Progenitor cell of endocrine pancreas (in vitro differentiated cells): ENCODE measurements at places on chromosomes 11 and 22. TPM values are rescaled to one million over a fixed set of nuclear protein-coding genes. Genes with fewer than 3 reads are reported as not detected.

DNA sequence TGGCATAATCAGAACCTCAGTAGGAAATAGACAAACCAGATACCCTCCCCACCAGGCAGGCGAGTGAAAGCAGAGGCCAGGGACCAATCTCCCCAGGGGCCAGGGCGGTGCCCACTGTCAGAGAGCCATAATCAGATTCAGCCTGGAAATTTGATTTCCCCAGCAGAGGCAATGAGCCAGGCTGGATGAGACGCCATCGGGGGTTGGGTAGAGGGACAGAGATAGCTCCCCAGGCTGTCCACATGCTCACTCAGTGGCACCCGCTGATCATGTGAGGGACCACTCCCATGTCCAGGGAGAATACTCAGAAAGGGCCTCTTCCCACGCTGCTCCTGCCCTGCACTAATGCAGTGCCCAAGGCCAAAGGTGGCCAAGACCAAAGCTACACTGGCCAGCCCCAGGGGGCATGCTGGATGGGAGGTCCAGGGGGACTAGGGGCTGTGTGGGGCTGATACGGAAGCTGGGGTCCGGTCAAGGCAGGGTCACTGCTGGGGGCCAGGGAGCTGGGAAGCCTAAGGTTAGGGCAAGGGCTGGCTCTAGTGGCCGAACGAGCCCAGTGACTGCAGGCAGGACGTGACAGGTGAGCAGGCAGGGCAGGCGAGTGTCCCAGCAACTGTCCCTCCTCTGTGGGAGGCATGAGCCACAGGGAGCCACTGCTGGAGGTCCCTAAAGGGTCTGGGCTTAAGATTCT lies 19.8 kb downstream of the ARVCF start:
- DNase-seq, result no peak

DNA sequence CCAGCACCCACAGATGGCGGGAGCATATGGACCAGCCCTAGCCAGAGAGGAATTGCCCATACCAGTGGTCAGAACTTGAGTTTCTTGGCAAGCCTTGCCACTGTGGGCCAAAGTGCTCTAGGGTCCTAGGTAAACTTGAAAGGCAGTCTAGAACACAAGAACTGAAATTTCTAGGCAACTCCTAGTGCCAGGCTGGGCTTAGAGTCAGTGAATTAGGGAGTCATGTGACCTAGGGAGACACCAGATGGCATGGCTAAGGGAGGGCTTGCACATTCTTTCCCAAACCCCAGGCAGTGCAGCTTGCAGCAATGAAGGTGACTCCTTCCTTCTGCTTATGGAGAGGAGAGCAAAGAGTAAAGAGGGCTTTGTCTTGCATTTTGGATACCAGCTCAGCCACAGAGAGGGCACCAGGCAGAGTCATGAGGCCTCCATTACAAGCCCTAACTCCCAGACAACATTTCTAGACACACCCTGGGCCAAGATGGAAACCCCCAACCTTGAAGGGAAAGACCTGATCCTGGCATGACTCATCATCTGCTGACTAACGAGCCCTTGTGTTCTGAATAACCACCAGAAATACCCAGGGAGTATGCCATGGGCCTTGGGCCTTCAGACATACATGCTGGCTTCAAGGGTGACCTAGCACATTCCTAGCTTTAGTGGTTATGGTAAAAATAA lies 19.2 kb upstream of the OR56A3 start:
- no peak for DNase-seq

- no peak for DNase-seq
Measured at GRCh38 chr11:76838678-76839068, 22.0 kb upstream of the ACER3 start.

Gene SLC6A5
- not detected in 2 replicates for total RNA-seq

Gene UBQLN3
- not detected in 2 replicates for total RNA-seq
